H1 (cell line): ENCODE measurements at places on chromosomes 5 and 9. TPM values are rescaled to one million over a fixed set of nuclear protein-coding genes. Genes with fewer than 3 reads are reported as not detected.

GRCh38 chr9:15499139-15499538, 11.6 kb downstream of the PSIP1 start:
- H3K27me3 ChIP-seq, result no peaks in the 10 kb centered on the region
- no peaks in the 10 kb centered on the region for H3K4me1 ChIP-seq
- no peak overlapping the region for H3K4me3 ChIP-seq
- H3K36me3 ChIP-seq, result peaks cover 90% of the 10 kb centered on the region
- H3K27ac ChIP-seq, result no peak overlapping the region
- no peak for DNase-seq

DNA sequence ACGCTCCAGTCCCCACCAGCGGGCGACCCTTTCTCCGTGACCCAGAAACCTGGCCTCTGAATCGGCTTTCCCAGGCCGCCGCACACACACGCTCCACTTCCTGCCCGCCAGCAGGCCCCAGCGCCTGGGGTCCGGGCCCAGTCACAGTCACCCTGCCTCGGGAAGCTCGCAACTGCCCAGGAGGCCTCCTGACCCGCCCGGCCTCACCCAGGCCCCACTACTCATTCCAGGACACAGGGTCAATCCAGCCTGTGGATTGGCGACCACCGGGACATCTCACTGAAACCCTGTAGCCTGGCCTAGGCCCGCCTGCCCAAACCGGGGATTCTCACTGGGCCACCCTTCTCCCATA, 2.7 kb upstream of the IRX4 start:
- no peak overlapping the region for H3K27ac ChIP-seq
- H3K27me3 ChIP-seq, result peaks cover 88% of the 10 kb centered on the region; the same call in 1 of the 2 replicates
- H3K36me3 ChIP-seq, result no peaks in the 10 kb centered on the region
- DNase-seq, result no peak
- H3K4me3 ChIP-seq, result no peak overlapping the region

The MZB1 gene
- total RNA-seq, result 0.47 TPM in 1 of 2 replicates, not detected in the other

The GABRB2 gene
- 0.88 and 1.9 TPM in 2 replicates for total RNA-seq

- H3K4me1 ChIP-seq, result no peaks in the 10 kb centered on the region
- H3K27ac ChIP-seq, result no peak overlapping the region
- H3K27me3 ChIP-seq, result no peaks in the 10 kb centered on the region
- H3K36me3 ChIP-seq, result no peaks in the 10 kb centered on the region
- H3K4me3 ChIP-seq, result no peak overlapping the region
Observed at GRCh38 chr9:110514897-110515296, 64.6 kb downstream of the SVEP1 start.

The INSL4 gene
- not detected in 2 replicates for total RNA-seq

GRCh38 chr9:125183054-125183453, 6.5 kb downstream of the PPP6C start:
- no peak overlapping the region for H3K27ac ChIP-seq
- H3K4me1 ChIP-seq, result no peaks in the 10 kb centered on the region
- no peaks in the 10 kb centered on the region for H3K36me3 ChIP-seq
- H3K4me3 ChIP-seq, result no peak overlapping the region
- H3K27me3 ChIP-seq, result no peaks in the 10 kb centered on the region

The LCN15 gene
- 0.47 and 0.61 TPM in 2 replicates for total RNA-seq

The CDC20B gene
- total RNA-seq, result not detected in 2 replicates

GRCh38 chr5:171596391-171596878, 177.0 kb downstream of the FGF18 start:
- H3K4me1 ChIP-seq, result no peaks in the 10 kb centered on the region
- no peak overlapping the region for H3K27ac ChIP-seq
- H3K27me3 ChIP-seq, result no peaks in the 10 kb centered on the region
- H3K36me3 ChIP-seq, result no peaks in the 10 kb centered on the region
- no peak overlapping the region for H3K4me3 ChIP-seq
- peak; percentile 43 for DNase-seq

GRCh38 chr5:13975246-13975645, 30.8 kb upstream of the DNAH5 start:
- DNase-seq, result no peak
- no peak overlapping the region for H3K27ac ChIP-seq
- no peaks in the 10 kb centered on the region for H3K36me3 ChIP-seq
- H3K4me1 ChIP-seq, result no peaks in the 10 kb centered on the region

DNA sequence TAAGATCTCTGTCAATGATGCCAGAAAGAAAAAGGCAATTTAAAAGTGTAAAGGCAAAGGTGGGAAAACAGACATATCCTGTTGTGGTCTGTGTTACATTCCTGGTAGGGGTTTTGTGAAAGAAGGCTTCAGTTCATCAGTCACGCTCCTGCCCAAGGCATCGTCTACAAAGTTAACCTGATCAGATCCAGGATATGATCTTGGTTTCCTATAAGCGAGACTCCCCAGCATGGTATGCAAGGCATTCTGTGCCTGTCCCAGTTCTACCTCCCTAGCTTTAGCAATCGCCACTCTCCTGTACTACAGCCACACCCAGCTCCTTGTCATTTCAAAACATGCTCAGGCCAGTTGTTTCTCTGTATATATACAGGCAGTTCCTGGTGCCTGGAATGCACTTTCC, 58.0 kb upstream of the PTPN3 start:
- no peaks in the 10 kb centered on the region for H3K27me3 ChIP-seq
- no peaks in the 10 kb centered on the region for H3K36me3 ChIP-seq
- H3K27ac ChIP-seq, result 0 out of 2 replicates have a peak overlapping the region, but pooled peaks have one; percentile 3
- DNase-seq, result no peak
- H3K4me3 ChIP-seq, result no peak overlapping the region

DNA sequence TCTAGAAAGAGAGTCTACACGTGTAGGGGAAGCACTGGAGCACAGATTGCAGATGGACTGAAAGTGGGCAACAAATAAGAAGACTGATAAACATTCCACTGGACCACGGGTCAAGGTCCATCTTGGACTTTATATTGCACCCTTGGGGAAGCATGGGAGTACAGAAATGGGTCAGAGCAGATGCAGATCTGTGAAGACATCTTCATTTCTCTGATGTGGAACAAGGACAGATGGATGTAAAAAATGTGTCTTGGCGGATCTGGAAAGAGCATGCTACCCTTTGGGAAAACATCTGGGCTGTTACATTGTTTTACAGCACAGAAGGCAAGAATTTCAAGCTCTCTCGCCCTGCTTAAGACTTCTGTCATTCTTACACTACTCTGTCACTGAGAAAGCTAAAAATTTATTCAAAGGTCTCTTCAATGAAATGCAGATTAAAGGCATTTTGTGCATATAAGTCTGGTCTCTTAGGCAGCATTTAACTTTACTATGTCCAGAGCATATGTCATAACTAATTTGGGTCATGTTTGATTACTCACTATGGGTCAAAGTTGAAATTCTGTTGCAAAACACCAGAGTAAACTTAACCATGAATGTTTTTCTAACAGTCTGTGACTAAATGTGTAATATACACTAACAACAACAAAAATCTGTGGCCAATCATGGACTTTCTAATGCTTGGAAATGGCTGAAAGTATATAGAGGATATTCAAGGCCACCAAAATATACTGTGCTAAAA, 756.4 kb upstream of the DMAC1 start:
- no peaks in the 10 kb centered on the region for H3K27me3 ChIP-seq
- DNase-seq, result no peak
- H3K4me1 ChIP-seq, result peaks cover 2% of the 10 kb centered on the region
- H3K4me3 ChIP-seq, result no peak overlapping the region
- no peak overlapping the region for H3K27ac ChIP-seq

The IL13 gene
- not detected in 2 replicates for total RNA-seq

The ST8SIA4 gene
- total RNA-seq, result 0.50 and 0.77 TPM in 2 replicates

DNA sequence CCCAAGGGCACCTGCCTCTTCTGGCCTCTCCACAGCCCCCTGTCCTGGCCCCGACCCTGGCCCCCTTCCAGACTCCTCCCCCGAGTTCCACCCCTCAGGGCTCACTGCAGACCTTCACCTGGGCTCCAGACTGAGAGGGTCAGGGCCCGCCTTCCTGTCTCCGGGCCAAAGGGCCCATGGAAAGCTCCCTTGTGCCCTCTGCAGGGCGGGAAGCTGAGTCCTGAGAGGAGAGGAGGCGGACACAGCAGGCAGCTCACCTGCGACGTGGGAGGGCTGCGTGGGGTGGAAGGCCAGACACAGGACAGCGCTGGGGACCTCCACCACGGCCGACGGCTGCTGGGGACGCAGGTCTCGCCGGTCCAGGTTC, 20.6 kb downstream of the DYNC2I2 start:
- peaks cover 11% of the 10 kb centered on the region for H3K4me1 ChIP-seq
- H3K27ac ChIP-seq, result no peak overlapping the region; the same call in 1 of the 2 replicates
- no peaks in the 10 kb centered on the region for H3K27me3 ChIP-seq
- H3K36me3 ChIP-seq, result peaks cover 40% of the 10 kb centered on the region; the same call in 1 of the 2 replicates

GRCh38 chr9:35675732-35676392, 2.1 kb downstream of the CA9 start:
- H3K4me1 ChIP-seq, result peaks cover 5% of the 10 kb centered on the region; the same call in 1 of the 2 replicates
- peaks cover 3% of the 10 kb centered on the region; the same call in 1 of the 2 replicates for H3K27me3 ChIP-seq
- H3K36me3 ChIP-seq, result no peaks in the 10 kb centered on the region
- peak; percentile 98 for DNase-seq
- H3K27ac ChIP-seq, result no peak overlapping the region

The OCLN gene
- total RNA-seq, result 76.3 and 85.5 TPM in 2 replicates

- no peak overlapping the region for H3K27ac ChIP-seq
- peak; percentile 52 for DNase-seq
- peaks cover 5% of the 10 kb centered on the region; the same call in 1 of the 2 replicates for H3K36me3 ChIP-seq
- no peak overlapping the region for H3K4me3 ChIP-seq
Observed at GRCh38 chr9:84404095-84404686, 63.6 kb upstream of the SLC28A3 start.

DNA sequence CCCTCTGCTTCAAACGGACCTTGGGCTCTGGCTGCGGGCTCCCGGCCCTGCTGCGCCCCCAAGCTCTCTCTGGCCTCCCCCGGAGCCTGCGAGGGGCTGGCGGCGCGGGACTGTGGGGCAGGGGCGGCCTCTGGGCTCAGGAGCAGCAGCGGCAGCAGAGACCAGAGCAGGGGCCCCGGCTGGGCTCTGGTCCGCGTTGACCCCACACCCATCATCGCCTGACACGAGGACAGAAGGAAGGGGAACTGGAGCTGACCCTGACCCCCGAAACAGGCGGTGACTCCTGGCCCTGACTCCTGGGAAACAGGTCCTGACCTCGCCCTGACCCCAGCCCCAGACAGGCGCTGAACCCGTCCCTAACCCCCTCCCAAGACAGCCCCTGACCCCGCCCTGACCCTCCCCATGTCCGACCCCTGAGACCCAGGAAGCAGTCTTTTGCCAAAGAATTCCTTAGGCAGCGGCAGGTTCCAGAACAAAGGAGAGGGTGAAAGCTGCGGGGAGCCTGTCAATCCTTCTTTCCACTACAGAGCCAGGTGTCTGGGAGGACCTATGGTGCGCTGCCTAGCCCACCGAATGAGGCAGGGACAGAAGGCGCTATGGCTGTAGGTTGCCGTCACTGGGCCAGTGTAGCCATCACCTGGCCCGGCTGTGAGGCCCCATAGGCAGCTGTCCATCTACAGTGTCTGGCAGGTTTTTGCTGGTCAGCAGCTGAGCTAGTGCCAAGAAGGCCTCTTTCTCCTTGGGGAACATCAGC, 74.7 kb upstream of the SPTLC1 start:
- H3K4me3 ChIP-seq, result no peak overlapping the region
- DNase-seq, result no peak
- H3K27me3 ChIP-seq, result no peaks in the 10 kb centered on the region

The GABRA6 gene
- total RNA-seq, result not detected in 2 replicates

DNA sequence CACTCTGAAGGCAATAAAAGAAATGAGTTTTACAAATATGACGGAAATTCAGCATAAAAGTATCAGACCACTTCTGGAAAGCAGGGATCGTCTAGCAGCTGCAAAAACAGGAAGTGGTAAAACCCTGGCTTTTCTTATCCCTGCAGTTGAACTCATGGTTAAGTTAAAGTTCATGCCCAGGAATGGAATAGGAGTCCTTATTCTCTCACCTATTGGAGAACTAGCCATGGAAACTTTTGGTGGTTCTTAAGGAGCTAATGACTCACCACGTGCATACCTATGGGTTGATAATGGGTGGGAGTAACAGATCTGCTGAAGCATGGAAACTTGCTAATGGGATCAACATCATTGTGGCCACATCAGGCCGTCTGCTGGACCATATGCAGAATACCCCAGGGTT, 93.5 kb upstream of the RGMB start:
- no peaks in the 10 kb centered on the region for H3K27me3 ChIP-seq
- no peak overlapping the region for H3K4me3 ChIP-seq
- no peak for DNase-seq
- H3K4me1 ChIP-seq, result no peaks in the 10 kb centered on the region
- no peak overlapping the region for H3K27ac ChIP-seq
- H3K36me3 ChIP-seq, result no peaks in the 10 kb centered on the region

- no peak overlapping the region for H3K4me3 ChIP-seq
- no peak for DNase-seq
- H3K27me3 ChIP-seq, result no peaks in the 10 kb centered on the region
- H3K36me3 ChIP-seq, result no peaks in the 10 kb centered on the region
- no peak overlapping the region for H3K27ac ChIP-seq
Observed at GRCh38 chr9:107375001-107375400, 91.9 kb downstream of the RAD23B start.

GRCh38 chr5:112583166-112583565, 154.5 kb upstream of the APC start:
- H3K27ac ChIP-seq, result no peak overlapping the region
- H3K36me3 ChIP-seq, result no peaks in the 10 kb centered on the region
- H3K4me3 ChIP-seq, result no peak overlapping the region
- DNase-seq, result no peak

- peaks cover 59% of the 10 kb centered on the region for H3K27me3 ChIP-seq
- peak overlapping the region; percentile 49 for H3K4me3 ChIP-seq
- H3K4me1 ChIP-seq, result peaks cover 18% of the 10 kb centered on the region
- no peaks in the 10 kb centered on the region for H3K36me3 ChIP-seq
- DNase-seq, result no peak
Observed at GRCh38 chr5:37836592-37837413, 3.0 kb downstream of the GDNF start.

The BRIX1 gene
- 64.5 and 71.7 TPM in 2 replicates for total RNA-seq

- no peak for DNase-seq
- no peaks in the 10 kb centered on the region for H3K36me3 ChIP-seq
- H3K4me3 ChIP-seq, result no peak overlapping the region
- H3K27me3 ChIP-seq, result no peaks in the 10 kb centered on the region
- no peak overlapping the region for H3K27ac ChIP-seq
- no peaks in the 10 kb centered on the region for H3K4me1 ChIP-seq
Observed at GRCh38 chr9:125767349-125767748, 20.2 kb downstream of the PBX3 start.

- peak overlapping the region; percentile 45; the same call in 1 of the 2 replicates for H3K27ac ChIP-seq
- peak; percentile 58 for DNase-seq
- no peaks in the 10 kb centered on the region for H3K36me3 ChIP-seq
- peaks cover 47% of the 10 kb centered on the region for H3K4me1 ChIP-seq
- no peaks in the 10 kb centered on the region for H3K27me3 ChIP-seq
- H3K4me3 ChIP-seq, result peak overlapping the region; percentile 38; the same call in 1 of the 2 replicates
Observed at GRCh38 chr9:137679249-137679648, 60.4 kb downstream of the EHMT1 start.

- no peaks in the 10 kb centered on the region; the same call in 1 of the 2 replicates for H3K4me1 ChIP-seq
- no peaks in the 10 kb centered on the region for H3K27me3 ChIP-seq
- H3K4me3 ChIP-seq, result no peak overlapping the region
- no peaks in the 10 kb centered on the region for H3K36me3 ChIP-seq
Observed at GRCh38 chr5:106423109-106423897, 1247.4 kb downstream of the EFNA5 start.

GRCh38 chr5:177473443-177474001, at the start of gene DBN1:
Gene DBN1, minus strand, starts transcription at chr5:177473634. Its CDS starts 113 bp downstream, at chr5:177473521.
- H3K27me3 ChIP-seq, result no peaks in the 10 kb centered on the region
- H3K4me3 ChIP-seq, result peak within 1 kb of the TSS; percentile 96
- H3K4me1 ChIP-seq, result peaks cover 11% of the 10 kb centered on the region
- DNase-seq, result peak; percentile 74
- H3K27ac ChIP-seq, result peak within 1 kb of the TSS; percentile 90
- peaks cover 5% of the 10 kb centered on the region; the same call in 1 of the 2 replicates for H3K36me3 ChIP-seq

- DNase-seq, result no peak
- no peak overlapping the region for H3K4me3 ChIP-seq
- no peaks in the 10 kb centered on the region for H3K4me1 ChIP-seq
- 0 out of 2 replicates have a peak, but pooled peaks cover 2% of the 10 kb centered on the region for H3K27me3 ChIP-seq
Observed at GRCh38 chr5:65846101-65846500, 80.3 kb upstream of the ERBIN start.

The RNF183 gene
- not detected in 2 replicates for total RNA-seq
